Suppressor macrophage treated with lipopolysaccharide for 4 hours (primary cell): ENCODE measurements at places on chromosomes 1 and 21.

- no peak for DNase-seq
Measured at GRCh38 chr1:63701187-63701586, 72.6 kb upstream of the ROR1 start.

DNA sequence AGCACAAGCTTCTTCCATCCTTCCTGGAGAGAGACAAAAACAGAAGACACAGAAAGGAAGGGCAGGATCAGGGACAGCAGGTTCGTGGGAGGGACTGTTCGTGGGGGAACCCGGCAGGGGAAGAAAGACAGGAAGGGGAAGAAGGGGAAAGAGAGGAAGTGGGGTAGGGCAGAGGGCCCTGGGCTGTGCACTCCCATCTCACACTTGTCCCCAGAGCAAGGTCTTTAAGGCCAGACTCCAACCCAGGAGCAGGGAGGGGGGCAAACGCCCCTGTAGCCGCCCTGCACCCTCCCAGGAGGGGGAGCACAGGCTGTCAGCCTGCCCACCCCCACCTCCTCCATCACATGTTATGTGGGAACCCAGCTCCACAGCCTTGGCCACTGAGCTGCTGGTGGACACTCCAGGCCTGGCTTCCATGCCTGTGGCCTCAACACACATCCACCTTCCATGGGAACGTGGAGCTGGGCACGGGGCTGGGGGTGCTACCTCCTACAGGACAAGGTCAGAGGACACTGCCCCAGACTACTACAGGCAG, 9.3 kb downstream of the SLC19A1 start:
- peak; percentile 24 for DNase-seq

DNA sequence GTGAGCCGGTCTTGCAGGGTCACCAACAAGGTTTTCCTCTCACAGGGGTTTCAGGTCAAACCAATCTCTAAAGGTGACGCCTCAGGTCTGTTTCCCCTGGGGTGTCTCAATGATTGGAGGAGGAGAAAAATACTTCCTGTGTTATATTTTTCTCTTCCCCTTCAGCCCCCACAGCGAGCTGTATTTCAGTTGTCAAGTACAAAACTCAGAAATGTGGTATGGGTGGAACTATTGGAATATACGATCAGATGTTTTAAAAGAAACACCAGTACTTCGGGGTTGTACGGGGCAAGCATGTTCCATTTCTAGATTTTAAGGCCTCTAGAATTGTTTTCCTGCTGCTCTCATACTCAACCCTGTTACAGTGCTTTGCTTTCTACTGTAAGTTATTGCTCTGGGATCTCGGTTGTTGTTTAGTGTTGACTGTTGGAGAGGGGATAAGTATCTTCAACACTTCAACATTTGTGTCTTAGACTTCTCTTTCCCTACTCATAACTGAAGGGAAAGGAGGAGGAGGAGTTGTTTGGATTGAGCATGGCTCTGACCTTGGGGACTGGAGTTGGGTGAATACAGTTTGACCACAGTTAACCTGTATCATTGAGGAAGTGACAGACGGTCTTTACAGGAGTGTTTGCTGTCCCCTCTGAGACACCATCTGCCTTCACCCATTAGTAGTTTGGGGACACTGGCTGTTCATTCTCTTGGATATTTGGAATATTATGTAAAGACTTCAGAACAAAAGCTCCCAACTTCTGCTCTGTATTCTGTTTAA, 2.0 kb downstream of the MAPKAPK2 start:
- DNase-seq, result no peak

- no peak for DNase-seq
Measured at GRCh38 chr1:186873687-186874086, 44.9 kb downstream of the PLA2G4A start.

GRCh38 chr21:25512095-25513081, 94.9 kb downstream of the MRPL39 start:
- peak; percentile 43 for DNase-seq

GRCh38 chr1:11766429-11766776, 4.4 kb downstream of the C1orf167 start:
- no peak for DNase-seq

GRCh38 chr1:48341221-48341620, 118.7 kb downstream of the SLC5A9 start:
- DNase-seq, result no peak

DNA sequence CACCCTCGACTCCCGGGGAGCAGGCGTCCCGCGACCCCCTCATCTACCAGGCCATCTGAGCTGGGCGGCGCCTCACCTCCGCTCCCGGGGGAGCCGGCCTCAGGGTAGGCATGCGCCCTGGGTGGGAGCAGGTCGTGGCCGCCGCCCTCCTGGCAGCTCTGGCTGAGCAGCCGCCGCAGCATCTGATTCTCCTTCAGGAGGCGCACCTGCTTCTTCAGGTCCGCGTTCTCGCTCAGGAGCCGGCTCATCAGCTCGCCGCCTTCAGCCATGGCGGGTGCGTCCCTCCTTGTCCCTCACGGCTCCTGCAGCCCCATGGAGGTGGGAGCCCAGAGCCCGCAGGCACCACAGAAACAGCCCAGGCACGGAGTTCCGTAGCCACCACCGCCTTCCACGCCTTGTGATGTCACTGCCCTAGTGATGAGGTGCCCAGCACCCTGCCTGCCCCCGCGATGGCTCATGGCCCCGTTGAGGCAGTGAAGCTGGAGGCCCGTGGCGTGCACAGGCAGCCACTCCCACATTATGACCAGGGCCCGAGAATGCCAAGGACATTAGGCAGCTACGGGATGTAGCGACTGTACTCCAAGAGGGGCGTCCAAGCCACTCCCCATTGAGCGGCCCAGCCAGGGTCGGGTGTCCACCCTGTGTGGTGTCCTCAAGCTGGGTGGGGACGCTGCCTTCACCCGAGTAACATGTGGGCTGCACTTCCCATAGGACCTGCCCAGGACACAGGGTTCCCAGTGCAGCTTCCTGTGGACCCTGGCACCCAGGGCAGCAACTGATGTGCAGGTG, 1.5 kb downstream of the SPATC1L start:
- DNase-seq, result no peak

- no peak for DNase-seq
Measured at GRCh38 chr1:40819101-40819500, 35.5 kb downstream of the KCNQ4 start.

GRCh38 chr1:173297798-173298391, 90.8 kb upstream of the TNFSF4 start:
- no peak for DNase-seq

DNA sequence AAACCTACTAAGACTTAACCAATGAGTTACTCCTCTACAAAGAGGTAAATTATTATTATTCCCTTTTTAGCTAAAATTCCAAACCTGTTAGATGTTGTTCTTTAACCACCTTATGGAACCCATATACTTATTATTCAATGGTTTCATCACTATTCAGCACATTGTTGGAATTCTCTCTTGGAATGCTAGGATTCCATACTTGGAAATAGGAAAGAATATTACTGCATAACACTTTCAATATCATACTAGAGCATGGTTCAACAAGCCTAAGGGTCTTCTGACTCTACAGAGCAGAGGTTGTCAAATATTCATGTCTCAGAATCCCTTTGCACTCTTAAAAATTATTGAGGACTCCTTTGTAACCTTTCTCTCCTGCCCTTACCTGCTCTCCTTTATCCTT, 69.4 kb downstream of the DEGS1 start:
- no peak for DNase-seq

DNA sequence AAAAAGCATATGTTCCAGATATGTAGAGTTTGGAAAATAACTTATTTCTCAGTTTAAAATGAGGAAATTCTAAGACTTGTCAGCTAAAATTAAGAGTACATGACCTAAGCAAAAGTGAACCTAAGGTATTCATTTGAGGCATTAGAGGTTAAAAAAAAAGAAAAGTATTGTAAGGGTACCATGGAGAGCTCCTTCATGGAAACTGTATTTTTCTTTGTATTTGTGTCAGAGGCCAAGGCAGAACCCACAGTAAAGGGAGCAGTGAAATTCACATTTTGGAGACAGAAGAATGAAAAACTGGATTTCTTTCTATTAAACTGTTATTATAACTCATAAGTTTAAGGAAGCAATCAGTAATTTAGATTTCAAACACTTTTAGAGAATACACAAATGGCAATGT, 1494.8 kb downstream of the KCNT2 start:
- no peak for DNase-seq

- DNase-seq, result no peak
Measured at GRCh38 chr1:27536010-27536757, 46.2 kb upstream of the WASF2 start.

DNA sequence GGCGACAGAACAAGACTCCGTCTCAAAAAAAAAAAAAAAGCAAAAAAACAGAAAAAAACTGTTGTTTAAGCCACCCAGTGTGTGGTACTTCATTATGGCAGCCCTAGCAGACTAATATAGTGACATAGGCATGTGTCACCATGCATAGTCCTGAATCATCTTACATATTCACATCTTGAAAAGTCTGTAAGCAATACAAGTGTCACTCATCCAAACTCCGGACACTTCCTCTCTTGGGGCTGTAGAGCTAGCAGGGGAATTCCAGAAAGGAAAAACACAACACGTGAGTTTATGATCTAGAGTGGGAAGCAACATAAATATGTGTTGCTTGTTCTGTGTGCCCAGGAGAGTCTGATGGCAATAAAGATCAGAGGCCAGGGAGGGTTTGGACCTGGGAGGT, 81.6 kb upstream of the KCNE2 start:
- DNase-seq, result peak; percentile 89

DNA sequence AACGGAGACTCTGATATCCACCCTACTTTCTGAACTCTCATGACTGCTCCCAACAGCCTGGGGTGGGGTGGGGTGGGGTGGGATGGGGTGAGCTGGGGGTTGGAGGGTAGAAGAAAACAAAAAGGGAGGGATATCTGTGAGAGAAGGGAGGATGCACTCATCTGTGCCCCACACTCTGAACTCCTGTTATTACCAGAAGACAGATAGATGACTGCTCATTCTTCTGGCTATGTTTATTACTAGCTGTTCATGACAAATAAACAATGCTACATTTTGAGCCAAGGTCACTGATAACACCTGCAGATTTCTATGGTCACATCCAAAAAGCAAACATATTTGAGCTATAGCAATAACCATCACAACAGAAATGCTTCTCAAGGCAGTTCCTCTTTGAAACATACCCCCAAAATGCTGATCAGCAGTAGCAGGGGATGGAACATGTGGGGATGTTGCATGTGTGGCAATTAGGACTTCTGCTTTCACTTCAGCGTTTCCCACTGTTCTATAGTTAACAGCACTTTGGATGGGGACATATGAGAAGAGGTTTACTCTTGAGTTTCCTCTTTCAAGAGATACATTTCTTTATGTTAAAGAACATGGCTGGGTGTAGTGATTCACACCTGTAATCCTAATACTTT, 43.3 kb downstream of the GPR3 start:
- DNase-seq, result peak; percentile 93

DNA sequence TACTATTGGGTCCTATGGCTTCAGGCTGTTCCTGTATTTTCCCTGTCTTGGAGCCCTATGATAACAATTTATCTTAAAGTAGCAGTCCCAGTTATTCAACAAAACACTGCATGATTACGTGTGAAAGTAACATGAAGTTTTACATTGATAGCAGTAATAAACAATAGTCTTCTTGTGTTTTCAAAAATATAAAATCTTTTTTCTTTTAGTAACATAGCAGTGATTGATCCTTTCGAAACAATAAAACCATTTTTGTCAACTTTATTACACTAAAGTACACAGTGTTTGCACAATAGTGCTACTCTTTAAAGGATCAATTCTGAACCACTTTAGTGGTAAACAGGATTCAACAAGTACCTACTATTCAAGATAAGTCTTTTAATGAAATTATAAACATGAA, 90.6 kb downstream of the GPATCH2 start:
- DNase-seq, result no peak

- DNase-seq, result no peak
Measured at GRCh38 chr1:96880626-96881025, 159.0 kb downstream of the PTBP2 start.

DNA sequence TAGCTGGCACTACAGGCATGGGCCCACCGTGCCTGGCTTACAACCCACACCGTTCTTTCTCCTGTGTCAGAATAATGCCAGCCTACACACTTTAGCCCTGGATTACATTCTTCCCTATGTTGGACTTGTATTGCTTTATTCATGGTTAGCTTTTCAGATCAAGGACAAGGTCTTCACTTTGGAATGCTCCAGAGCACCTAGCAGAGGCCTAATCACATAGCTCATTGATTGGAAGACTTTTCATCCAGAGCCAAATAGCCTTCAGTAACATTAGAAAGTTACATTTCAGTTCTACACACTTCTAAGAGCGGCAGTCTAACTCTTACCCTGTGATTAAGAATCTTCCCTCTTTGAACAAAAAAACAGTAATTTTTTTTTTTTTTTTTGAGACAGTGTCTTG, 29.4 kb upstream of the ZFYVE9 start:
- no peak for DNase-seq

DNA sequence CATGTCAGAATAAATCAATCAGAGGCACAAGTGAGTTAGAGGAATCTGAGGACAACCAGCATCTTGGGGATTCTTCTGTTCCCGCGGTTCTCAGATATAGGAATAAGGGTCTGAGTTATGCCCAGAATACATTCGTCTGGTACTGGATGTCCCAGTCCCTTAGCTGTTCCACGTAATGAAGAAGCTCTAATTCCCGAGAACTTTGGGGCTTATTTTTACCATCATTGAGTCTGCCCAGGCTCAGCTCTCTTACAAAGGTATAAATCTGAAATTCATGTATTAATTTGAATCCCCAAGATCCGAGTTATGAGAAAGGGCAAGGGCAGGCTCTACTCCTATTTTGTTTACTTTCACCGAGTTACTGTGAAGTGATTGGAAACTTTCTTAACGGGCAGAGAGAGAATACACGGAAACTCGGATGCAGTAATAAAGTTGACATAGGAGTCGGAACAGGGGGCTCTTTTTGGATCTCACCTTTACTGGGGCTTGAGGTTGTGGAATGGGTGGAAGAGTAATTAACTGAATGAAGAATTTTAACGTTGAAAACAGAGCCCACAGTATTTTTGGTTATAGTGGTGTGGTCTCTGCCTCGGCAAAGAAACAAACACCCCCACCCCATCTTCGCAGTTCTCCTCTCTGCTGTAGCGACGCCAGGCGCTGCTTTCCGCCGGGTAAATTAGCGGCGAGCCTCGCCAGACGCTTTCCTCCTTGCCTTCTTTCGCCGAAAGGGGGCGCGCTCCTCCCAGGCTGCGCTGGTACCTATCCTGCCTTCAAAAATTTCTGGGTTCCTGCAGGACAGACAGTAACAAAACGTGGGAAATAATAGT, 7.1 kb downstream of the PRRX1 start:
- peak; percentile 35 for DNase-seq

DNA sequence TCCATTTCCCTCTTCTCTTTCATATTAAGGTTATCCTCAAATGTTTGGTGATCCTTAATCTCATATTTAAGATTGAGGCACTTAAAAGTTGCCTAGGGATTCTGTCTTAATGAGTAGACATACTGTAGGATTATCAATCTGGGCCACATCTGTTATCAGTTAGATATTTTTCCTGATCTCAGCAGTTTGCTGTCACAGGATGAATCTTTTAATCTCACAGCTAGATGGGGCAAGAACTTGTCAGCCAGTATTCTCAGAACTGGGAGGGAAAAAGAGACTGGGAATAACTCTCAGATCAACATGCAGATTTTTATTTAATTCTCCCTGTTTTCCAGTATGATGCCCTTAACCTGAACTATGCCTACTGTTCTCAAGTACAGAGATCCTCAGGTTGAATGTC, 14.0 kb downstream of the ZNF644 start:
- DNase-seq, result no peak
